Hematopoietic multipotent progenitor cell treated with erythropoietin and hydrocortisone succinate and interleukin-3 and kit ligand, for 17 days (in vitro differentiated cells): ENCODE measurements at places on chromosomes 2 and 18.

- no peak for DNase-seq
Observed at GRCh38 chr2:205778356-205778755, 96.1 kb downstream of the NRP2 start.

- no peak for DNase-seq
Observed at GRCh38 chr2:174553811-174554493, 43.7 kb downstream of the WIPF1 start.

- DNase-seq, result no peak
Observed at GRCh38 chr18:79812052-79812451, 14.3 kb downstream of the KCNG2 start.

- no peak for DNase-seq
Observed at GRCh38 chr2:209305746-209306196, 118.1 kb upstream of the MAP2 start.

GRCh38 chr2:171670655-171671054, 16.6 kb upstream of the DYNC1I2 start:
- DNase-seq, result no peak

DNA sequence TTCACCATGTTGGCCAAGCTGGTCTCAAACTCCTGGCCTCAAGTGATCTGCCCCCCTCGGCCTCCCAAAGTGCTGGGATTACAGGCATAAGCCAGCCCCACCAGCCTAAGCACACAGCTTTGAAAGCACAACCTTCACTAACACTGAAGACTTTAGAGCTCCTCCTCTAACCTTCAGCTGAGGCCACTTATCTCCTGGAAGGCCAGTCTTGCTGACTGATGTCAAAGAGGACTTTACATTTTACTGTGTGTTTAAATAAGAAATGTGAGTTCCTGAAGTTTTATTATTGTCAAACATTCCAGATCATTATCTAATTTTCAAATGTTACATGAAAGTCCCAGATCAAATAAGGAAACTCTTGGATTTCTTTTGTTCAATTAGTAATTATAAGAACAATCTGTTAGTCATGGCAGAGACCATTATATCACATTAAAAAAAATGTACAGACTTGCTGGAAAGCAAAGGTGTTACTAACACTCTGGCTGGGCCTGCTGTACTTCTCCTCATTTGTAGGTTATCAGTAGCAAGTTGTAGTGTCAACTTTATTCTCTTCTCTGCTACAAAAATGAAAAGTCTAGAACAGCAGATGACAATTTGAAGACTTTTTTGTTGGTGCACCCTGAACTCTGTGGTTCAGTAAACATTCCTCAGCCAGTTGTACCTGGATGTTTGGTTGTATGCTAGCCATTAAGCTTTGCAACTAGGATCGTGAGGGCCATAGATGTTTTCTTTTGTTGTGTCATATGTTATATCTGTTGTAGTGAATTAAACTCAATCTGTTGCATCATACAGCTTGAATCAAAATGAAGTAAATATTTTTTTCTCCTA, 80.0 kb downstream of the AOX1 start:
- DNase-seq, result no peak

DNA sequence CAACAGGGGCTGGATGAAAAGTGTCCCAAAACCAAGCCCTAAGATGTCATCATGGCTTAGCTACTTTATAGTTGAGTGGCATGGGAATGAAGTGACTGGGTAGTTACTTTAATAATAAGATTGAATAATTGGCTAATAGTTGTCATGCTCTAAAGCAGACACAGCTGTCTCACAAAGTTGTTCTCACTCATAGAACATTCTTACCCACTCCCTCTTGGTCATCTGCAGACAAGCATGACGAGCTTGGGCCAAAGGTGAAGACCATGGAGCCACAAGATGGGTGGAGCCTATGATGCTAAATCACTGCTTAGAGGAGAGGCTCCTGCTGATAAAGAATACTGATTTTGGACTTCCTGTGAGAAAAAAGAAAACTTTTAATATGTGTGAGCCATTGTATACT, 62.4 kb upstream of the MMADHC start:
- no peak for DNase-seq

DNA sequence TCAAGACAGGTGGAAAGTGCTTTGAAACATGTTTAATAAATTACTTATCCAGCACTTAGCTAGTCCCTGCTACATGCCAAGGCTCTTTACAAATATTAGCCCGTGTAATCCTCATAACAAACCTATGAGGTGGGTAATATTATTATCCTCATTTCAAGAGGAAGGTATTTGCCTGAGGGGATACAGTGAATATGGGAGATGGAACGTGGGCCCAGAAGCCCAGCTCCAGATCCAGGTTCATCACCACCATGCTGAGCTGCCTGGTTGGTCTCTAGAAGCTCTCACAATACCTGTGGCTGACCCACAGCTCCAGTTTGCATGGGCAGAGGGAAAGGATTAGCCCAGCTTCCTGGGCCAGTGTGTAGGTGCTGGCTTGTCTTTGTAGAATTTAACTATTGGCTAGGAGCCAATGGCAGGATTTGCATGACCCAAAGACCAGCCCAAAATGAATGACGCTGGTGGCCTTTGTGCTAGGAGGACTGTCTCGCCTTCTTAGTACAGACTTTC, 61.6 kb upstream of the ATP8B1 start:
- no peak for DNase-seq

- DNase-seq, result no peak
Observed at GRCh38 chr2:130328710-130329109, 14.0 kb upstream of the IMP4 start.

- DNase-seq, result no peak
Observed at GRCh38 chr18:78981394-78981831, 1.8 kb downstream of the SALL3 start.

DNA sequence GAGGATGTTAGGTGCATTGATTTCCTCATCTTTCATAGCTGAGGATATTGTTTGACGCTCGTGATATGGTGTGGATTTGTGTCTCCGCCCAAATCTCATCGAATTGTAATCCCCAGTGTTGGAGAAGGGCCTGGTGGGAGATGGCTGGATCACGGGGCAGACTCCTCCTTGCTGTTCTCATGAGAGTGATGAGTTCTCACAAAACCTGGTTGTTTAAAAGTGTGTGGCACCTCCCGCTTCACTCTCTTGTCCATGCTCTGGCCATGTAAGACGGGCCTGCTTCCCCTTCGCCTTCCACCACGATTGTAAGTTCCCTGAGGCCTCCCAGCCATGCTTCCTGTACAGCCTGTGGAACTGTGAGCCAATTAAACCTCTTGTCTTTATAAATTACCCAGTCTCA, 28.4 kb upstream of the GPC1 start:
- DNase-seq, result no peak

GRCh38 chr18:5142131-5142530, 54.9 kb downstream of the AKAIN1 start:
- no peak for DNase-seq

DNA sequence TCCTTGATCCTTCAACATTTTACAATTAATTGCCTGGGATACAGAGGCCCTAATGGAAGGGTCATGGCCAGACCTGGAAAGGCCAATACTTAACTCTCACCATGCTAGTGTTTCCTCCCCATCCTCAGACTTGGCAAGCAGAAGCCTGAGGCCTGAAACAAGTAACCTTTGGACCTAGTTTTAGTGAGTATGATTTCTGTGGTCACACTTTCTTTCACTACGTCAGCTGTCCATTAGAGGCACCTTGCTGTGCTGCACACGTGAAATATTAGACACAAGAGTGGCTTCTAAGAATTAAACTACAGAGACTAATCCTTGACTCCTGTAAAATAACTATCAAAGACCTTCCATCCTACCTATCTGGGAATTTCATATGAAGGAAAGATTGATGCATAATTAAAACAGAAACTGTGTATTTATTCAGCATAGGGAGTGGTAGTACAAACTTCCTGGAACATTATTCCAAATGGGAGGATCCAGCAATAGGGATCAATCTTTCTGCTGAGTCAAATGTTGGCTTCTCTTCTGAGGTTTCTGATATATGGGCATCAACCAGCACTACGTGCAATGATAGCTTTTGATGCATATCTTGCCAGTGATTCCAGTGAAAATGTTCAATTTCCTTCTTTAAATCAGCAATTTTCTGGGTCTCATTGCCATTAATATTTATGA, 249.7 kb downstream of the IKZF2 start:
- DNase-seq, result no peak

- no peak for DNase-seq
Observed at GRCh38 chr18:73384246-73384645, 516.5 kb upstream of the NETO1 start.

GRCh38 chr2:25165992-25166875, 2.1 kb downstream of the POMC start:
- DNase-seq, result peak; percentile 25

DNA sequence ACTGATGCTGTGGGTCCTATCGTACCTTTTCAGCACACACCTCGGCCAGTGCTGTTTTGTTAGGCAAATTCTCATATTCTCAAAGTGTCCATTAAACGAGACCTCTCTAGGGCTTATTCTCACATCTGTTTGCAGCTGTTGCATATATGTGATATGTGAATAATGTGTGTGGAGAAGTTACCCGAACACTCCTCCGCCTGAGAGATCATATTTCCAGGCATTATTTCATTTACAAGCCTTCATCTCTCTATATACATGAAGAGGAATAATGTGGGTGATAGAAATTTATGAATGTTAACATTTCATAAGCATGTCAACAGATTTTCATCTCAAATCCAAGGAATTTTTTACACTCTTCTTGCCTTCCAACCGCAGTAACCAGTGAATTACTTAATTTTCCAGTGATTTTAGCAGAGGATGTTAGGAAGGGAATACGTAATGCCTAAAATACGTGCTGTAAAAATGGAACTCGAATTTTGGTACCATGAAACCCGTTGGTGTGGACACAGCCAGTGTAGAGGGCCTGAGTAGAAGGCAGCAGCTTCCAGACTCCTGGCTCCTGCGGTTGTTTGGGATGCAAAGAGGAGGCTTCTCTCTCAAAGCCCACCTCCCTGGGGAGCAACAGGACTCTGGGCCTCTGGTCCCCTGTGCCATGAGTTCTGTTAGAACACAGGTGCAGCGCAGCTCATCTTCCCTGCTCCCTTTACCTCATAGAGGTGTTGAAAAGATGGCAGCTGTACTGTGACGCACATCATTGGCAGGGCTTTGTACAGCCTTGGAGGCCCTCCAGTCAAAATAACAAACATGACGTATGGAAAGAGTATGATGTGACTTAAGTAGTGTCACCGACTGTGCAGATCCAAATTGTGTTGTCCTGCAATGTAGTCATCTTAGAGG, 280.1 kb downstream of the NEDD4L start:
- no peak for DNase-seq

DNA sequence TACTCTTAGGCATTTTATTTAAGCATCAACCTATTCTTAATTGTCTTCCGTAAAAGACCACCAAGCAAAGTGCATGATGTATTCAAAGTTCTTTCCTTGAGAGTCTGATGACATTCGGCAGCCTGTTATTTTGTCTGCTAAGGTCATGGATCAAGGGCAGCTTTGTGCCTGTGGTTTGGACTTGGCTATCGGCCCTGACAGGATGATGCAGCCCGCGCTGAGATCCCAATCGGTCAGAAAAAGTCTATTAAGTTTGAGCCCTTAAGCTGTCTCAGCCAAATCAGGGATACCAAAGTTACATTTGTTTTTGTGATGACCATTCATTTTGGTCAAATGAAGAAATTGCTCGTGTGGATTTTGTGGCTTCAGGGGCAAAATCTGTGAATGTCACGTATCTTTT, 718.9 kb upstream of the FANCL start:
- DNase-seq, result no peak

DNA sequence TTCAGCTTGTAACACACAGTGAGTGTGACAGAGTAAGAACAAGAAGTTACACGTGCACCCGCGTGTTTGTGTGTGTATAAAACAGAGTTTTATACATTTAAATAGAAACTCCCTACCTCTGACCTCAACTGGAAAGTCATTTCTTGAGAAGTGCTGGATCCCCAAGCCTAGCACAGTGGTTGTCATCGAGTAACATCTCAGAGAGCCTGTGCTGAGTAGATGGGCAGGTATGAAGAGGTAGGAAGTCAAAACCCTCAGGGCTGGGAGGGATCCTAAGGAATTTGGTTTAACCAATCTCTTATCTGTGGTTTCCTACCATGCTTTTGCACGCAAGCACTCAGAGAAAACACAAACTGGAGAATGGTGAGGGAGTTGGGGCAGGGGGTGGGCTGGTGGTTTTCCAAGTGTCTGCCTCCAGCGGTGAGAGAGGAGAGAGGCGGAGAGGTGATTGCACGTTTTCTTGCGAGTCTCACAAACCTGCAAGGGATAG, 9.2 kb downstream of the ACOXL start:
- DNase-seq, result no peak

- DNase-seq, result no peak
Observed at GRCh38 chr18:56276466-56276865, 361.9 kb downstream of the TXNL1 start.

DNA sequence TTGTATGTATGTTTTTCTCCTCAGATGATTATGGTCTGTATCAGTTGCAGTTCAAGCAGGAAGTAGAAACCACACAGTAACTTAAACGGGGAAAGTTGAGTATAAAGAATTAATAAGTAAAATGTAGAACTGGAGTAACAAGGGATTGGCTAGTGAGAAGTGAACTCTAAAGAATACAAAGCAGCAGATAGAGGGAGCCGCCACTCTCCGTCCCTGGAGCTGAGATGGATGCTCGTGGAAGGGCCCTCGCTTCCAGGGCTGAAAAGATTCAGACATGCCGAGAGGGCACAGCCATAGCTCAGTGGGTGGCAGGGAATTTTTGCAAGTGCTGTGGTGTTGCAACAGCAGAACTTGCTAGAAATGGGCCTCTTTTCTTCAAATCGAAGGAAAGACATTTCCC, 155.8 kb downstream of the COL6A3 start:
- no peak for DNase-seq

DNA sequence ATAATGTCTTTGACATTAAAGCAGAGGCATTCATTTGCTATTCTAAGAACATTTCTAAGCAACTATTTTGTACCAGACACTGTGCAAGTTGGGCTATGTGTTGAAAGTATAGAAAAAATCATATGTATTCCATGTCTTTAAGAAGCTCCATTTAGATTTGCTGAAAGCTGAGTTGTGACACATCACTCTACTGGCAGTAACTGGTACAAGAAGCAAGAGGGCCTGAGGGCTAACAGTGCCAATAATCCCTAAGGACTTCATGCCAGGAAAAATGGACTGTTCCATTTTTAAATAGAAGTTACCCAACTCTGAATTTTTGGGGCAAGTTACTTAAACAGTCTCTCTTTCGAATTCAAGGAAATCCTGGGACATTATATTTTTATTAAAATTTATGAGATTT, 178.7 kb downstream of the SRBD1 start:
- DNase-seq, result no peak
